ENCODE measurements at places on chromosomes 2 and 18.

DNA sequence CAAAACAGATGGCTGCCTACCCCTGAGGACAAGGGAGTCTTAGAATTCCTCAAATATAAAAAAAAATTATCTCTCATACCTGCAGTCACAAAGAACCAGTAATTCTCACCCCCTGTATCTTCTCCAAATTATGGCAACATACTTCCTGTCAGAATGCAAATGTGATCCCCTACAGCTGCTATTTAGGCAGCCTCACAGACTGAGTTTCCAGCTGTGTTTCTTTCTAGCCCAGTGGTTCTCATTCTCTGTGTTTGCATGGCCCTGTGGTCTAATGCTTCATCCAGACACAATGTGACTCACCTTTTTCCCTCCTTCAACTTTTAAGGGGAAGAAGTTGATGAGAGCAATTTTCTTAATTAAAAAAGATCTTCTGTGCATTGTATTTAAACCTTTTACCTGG is 726.3 kb downstream of the TSN start:
- DNase-seq, result no peak

GRCh38 chr2:126837966-126838715 is 60.5 kb upstream of the TEX51 start:
- no peak for DNase-seq

DNA sequence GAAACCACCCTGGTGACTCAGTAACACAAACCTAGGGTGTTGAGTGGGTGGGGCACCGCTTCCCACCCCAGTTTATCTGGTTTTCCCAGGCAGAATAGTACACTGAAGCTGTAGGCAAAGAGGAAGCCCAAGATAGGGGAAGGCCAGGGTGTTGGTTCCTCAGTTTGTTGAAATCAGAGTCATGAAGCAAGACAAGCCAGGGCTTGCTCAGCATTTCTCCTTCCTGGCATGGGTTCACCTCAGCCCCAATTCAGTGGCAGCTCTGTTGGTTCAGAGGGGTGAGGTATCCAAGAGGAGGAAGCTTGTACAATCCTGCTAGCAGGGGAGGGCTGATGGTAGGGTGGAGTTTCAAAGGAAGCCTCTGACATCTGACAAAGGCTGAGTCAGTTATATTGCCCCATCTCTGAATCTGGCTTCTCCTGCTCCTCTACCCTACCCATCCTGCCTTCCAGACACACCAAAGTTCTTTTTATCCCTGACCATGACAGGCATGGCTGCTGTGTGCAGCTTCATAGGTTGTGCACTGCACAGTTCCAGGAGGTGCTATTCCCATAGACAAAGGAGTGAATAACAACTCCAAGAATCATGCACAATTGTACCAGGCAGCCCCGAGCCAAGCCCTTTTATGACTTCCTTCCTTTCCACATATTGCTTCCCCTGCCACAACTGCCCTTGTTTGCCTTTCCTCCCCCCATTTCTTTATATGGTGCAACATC is 24.9 kb upstream of the RAB10 start:
- no peak for DNase-seq

DNA sequence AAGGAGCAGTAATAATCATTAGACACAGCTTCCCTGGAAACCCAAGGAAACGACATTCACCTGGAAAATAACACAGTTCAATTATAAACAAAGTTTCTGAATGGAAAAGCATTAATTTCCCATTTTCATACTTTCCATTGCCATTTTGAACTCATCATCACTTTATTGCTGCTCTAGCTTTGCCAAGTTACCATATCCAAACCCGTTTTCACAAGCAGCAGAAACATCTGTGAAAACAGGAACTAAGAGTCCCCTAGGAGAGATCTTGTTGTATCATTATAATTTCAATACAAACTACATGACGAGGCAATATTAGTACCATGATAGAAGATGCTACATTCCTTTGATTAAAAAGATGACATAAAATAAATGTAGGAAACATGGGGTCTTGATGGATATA is 597.0 kb upstream of the NRXN1 start:
- DNase-seq, result no peak

GRCh38 chr2:166092889-166093288 is 34.9 kb downstream of the SCN1A start:
- no peak for DNase-seq

DNA sequence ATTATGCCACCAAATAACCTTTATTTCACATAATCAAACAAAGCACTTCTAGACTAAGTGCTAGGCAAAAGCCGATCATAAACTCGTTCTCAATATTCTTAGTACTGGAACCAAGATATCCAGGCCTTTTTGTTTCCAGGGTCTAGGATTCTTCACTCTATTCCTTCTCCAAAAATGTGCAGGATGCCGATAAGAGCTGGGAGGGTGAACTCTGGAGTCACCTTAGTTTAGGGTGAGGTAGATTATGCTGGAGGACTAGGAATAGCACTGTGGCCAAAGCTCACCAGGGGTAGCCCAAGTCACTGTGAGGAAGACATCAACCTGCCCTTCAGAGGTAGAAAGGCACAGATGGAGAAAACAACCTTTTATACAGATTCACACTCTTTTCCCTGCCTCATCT is 37.3 kb downstream of the LONRF2 start:
- DNase-seq, result no peak

DNA sequence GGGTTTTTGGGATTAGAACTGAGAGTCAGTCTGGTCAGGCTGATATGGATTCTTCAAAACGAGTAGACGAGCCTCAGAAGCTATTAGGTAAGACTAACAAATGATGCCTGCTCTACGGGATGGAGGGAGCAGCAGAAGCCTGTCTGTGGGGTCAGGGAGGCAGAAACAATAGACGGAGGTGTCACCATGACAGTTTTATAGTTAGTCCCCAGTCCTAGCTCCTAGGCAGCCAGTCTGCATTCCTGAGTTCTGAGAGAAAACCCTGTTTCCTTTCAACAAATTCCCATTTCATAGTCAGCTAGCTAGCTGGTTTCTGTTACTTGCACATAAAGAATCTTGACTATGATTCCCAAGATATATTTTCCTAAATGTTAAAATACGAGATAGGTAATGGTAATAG is 542.1 kb downstream of the PID1 start:
- DNase-seq, result no peak

DNA sequence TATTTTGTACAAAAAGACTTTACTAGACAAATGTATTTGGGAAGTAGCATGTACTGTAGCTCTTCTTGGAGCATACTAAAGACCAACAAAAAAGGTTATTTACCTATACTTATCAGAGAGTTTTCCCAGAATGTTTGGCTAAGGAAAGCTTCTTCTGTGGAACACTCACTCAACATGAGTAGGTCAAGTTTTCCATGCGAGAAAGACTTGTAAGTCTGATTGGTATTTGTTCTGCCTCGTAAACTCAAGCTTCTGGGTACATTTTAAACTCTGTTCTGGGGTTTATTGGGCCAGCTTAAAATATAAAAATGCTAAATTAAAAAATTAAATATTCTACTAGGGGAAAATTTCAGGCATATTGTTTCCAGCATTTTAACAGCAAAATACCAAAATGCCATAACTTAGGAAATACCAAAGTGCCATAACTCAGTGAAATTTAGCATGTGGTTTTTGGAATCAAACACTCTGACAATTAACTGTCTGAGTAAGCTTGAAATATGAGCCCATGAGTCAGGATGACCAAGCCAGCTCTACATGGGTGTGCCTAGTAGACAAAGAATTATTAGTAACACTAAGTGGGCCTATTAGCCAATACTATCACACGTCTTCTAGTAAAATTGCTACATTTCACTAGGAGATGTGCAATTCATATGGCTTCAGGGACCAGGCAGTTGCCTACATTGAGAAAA is 47.3 kb upstream of the SERPINE2 start:
- DNase-seq, result no peak

DNA sequence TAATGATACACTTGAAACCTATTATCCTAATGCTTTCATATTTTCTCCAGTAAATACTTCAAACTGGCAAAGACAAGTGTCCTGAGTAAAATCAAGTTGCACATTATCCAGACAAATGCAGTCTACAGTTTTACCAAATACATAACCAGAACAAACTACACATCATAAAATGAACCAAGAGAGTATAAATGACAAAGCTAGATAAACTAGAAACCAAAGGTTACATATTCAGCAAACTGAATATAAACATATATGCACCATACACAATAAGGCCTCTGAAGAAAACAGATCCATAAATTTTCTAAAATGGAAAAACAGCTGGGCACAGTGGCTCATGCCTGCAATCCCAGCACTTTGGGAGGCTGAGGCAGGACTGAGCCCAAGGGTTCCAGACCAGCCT is 47.0 kb downstream of the HYCC2 start:
- no peak for DNase-seq

GRCh38 chr2:60532421-60532820 is 21.0 kb downstream of the BCL11A start:
- no peak for DNase-seq

- DNase-seq, result no peak
Observed at GRCh38 chr18:26863122-26863879, 2.2 kb downstream of the AQP4 start.

DNA sequence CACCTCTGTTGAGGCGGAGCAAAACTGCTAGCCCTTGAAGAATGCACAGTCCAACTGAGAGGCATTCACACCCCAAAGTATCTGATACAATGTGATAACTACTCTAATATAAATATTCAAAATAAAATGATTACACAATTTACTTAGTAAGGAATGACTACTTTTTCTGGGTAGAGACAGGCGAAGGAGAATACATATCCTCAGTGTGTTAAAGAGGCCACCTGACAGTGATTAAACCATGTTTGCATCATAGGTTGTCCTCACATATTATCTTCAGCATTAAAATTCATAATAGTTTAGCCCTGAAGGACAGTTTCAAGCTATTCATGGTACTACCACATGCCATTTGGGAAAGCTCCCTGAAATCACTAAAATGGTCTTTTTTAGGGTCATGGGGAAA is 16.9 kb upstream of the BAZ2B start:
- no peak for DNase-seq

GRCh38 chr2:207352978-207353671 is 176.6 kb upstream of the CREB1 start:
- no peak for DNase-seq

DNA sequence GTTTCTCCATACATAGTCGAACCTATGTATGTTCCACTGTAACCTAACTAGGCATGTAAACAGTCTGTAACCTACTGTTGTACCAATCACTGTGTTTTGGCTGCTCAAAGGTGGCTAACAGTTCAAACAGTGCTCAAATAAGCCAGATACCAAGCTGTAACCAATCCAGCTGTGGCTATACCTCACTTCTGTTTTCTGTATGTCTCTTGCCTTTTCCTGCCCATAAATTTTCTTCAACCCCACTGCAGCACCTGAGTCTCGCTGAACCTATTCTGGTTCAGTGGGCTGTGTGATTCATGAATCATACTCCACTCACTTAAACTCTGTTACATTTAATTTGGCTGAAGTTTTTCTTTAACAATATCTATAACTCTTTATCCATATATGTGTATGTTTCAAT is 340.7 kb downstream of the LPIN1 start:
- DNase-seq, result no peak

GRCh38 chr2:116088236-116088635 is 1645.8 kb downstream of the DPP10 start:
- no peak for DNase-seq

DNA sequence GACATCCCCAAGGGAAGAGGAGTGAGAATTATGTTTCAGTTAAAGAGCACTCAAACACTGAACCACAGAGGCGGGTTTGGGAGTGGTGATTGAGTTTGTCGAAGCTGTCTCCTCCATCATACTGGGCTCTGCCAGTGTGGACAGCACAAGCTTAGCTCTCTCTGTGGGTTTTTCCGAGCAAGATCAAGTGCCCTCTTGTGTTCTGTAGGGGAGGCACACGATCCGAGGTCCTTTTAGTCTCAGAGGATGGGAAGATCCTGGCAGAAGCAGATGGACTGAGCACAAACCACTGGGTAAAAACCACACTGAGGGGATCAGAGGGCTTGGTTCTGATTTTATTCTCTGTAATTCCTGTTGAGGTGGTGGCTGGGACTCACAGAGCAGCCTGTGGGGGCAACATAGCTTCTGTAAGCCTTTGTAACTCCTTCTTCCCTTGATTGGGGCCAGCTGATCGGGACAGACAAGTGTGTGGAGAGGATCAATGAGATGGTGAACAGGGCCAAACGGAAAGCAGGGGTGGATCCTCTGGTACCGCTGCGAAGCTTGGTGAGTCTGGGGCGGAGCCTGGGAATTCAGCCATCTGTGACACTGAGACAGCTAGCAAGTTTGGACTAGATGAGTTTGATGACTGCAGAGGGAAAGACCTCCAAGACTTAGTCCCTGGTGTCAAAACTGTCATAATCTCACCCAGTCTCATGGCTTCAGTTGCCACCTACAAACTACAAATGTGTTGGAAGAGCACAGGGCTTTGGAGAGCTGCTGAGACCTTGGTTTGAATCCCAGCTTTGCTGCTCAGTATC is 2.0 kb downstream of the NAGK start:
- peak; percentile 28 for DNase-seq

- DNase-seq, result no peak
Observed at GRCh38 chr2:8527031-8527430, 154.8 kb upstream of the ID2 start.

DNA sequence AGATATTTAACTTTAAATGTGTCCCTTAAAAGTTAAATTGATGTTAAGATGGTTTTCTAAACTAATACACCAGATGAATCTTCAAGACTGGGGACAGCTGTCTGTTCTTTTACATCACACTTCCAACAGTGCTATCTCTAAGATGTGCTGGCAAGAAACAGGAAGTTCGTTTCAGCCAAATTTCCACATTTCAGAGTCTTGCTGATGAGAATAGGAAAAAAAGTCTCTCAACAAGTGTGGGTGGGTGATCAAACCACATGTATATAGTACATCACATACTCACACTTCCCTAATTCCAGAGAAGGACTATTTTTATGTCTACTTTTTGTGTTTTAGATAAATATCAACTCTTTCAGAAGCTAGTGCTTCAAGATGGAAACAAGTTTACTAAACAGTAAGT is 1712.8 kb upstream of the TMEFF2 start:
- no peak for DNase-seq

- DNase-seq, result no peak
Observed at GRCh38 chr2:3523551-3524041, 4.3 kb upstream of the ADI1 start.

DNA sequence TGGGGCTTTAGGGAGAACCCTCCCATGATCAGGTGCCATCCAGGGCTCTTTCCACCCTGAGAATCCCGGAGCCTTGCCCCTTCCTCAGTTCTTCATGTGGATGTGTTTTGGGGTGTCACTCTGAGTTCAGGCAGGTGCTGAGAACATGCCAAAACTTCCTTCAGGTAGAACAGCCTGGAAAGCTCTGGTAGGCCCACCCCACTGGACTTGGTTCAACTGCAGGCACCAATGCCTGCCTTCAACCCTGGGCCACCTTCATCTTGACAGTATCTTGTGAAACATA is 85.8 kb downstream of the EPAS1 start:
- no peak for DNase-seq

- DNase-seq, result no peak
Observed at GRCh38 chr2:63784461-63784860, 57.2 kb upstream of the UGP2 start.
